ENCODE measurements at places on chromosomes 5 and 9. TPM values are rescaled to one million over a fixed set of nuclear protein-coding genes. Genes with fewer than 3 reads are reported as not detected.

- DNase-seq = no peak
Measured at GRCh38 chr9:37997636-37998374, 71.2 kb downstream of the SHB start.

DNA sequence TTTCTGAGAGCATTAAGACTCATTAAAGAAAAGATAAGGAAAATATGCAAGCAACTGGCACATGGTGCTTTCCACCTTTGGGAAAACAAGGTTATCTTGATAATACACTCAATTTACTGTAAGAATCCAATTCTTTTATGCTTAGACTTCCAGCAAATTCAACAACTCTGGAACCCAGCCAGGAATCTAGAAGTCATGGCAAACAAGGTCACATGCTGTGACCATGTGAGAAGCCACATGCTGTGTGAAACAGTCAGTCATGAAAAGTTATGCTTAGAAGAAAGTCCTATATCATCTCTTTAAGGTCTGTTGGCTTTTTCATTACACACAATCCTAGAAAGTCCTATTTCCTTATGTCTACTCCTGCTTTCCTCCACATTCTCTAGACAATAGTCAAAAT is 581.8 kb upstream of the C9orf72 start:
- peak; percentile 20 for DNase-seq

- no peak for DNase-seq
Measured at GRCh38 chr5:131534974-131535373, 100.1 kb downstream of the RAPGEF6 start.

DNA sequence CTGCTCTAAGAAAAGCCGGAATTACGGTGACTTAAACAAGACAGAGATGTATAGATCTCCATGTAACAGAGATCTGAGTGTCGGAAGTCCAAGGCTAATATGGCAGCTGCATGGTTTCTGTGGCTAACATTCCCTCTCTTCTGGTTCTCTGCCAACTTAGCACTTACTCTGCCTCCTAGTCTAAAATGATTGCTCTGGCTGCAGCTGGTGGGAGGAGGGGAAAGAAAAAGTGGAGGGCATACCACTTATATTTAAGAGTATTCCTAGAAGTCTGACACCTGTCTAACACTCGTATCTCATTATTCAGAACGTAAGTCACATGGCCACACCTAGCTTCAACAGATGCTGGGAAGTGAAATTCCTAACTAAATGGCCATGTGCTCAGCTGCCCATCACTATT is 551.5 kb upstream of the TLE4 start:
- no peak for DNase-seq

DNA sequence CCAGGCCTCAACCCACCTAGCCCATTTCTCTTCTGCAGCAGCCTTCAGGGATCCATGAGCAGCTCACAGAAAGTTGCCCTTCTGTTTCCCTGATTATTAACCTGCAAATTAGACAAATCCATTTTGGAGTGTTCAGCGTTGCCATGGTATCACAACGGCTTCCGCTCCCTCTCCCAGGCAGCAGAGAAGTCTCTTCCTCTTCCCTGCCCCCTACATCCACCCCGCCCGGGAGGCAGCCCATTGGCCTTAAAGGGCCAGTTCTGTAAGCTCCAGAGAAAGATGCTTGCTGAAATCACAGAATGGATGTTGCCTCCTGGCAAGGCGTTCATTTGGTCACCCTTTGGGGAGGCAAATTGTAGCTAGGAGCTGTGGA is 47.7 kb upstream of the BOD1 start:
- DNase-seq = no peak

DNA sequence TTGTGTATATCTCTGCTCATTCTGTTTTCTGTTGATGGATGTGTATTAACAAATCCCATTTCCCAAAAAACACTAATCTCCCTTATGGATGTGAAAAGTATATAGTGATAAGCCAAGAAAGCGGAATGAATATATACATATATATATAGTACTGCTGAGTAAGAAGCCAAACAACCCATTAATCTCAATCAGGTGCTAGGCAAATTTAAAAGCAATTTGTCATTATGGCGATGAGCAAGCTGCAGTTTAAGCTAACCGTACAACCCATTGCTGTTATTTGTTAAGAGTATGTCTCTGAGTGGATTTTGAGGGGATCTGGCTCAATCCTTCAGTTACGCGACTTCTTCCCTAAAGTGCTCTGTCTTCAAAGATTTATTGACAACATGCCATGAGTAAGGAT is 640.4 kb upstream of the ARRDC3 start:
- DNase-seq = no peak

- DNase-seq = no peak
Measured at GRCh38 chr5:113161806-113162205, 185.2 kb downstream of the DCP2 start.

DEPDC1B gene
- polyA plus RNA-seq = 27.6 TPM

SLCO4C1 gene
- 29.6 TPM for polyA plus RNA-seq

Data from right renal pelvis (tissue), 4 donors.